Cardiac septum (tissue), 1 donor: ENCODE measurements at places on chromosomes 4 and X. TPM values are rescaled to one million over a fixed set of nuclear protein-coding genes. Genes with fewer than 3 reads are reported as not detected.

PDE6B gene
- 4.8 TPM for total RNA-seq

CLDN2 gene
- not detected for total RNA-seq

NXF2 gene
- not detected for total RNA-seq

DNA sequence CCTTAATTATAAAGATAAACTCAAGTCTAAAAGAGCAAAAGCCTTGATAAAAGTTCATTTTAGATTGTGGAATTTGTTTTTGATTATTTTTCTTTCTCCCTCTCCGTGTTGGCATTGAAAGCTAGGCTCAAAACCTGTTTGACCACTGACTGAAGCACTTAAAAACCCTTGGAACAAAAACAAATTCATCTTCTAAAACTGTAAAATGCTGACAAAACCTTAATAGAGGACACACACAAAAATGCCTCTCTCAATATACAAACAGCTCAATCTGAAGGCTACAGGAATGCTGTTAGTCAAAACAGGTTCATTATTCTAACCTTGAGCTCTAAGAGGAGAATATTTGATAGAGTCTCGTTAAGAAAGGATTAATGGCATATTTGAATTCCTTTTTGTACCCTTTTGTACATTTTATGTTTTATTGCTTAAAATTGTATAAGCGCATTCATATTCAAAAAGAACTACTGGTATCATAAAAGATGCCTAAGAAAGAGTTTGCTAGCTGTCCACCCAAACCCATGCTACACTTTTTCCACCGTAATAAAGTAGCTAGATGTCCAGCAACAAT is 74.3 kb upstream of the NAP1L5 start:
- no peak for DNase-seq

DNA sequence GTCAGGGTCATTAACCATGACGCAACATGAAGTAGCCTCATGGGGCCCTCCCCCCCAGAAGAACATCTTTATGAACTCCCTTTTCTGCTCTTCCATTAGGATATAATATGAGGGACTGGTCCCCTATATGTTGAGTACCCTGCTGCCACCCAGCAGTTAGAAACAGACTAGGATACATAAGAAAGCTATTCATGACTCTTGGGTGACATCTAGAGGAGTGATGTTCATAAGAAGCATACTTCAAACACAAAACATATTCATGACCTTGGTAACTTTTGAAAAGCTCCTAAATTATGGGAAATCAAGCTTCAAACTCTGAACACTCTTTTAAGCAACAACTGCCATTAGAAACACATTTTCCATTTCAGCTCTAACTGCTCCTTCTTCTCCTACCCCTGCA is 155.2 kb upstream of the SPIN4 start:
- no peak for DNase-seq

DNA sequence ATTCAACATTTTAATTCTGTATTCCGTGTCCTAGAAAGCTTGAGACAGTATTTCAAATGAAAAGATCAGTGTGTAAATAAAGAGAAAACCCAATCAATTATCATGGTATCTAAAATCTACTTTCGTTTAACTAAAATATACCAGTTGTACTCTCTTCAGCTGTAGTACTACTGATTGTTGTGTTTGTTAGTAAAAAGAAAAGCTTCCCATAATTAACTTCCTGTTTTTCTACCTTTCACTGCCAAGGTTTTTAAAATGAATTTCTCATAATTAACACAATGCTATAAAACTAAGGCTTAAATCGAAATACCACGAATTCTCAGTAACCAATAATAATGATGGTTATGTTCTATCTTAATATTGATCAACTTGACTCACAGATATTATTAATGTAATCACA is 37.4 kb downstream of the PPP3CA start:
- DNase-seq = no peak

DNA sequence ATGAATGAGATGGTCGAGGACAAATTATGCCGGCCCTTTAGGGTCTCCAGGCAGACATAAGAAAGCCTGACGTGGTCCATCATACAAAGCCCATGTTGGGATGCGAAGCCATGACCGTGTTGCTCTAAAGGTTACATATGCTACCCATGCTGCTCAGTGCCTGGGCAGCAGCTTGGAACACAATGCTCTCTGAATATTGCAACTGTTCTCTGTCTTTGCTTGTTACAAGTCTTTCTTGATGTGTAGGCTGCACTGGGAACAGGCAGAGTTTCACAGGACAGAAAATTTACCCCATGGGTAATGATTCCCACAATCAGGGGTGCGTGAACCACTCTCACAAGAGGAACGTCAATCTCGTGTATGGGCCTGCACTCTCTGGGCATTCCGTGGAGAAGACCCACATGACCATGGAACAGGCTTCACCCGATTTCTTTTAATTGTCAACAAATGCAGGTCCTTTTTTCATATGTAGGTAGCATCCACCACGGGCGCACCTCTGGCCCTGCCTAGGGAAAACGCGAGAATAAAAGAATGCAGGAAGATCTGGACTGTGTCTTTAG is 66.3 kb downstream of the NBDY start:
- no peak for DNase-seq
